ENCODE measurements at places on chromosomes 1 and 21.
A peak's percentile ranks its signal among the peaks of the same experiment; 100 is the strongest.

DNA sequence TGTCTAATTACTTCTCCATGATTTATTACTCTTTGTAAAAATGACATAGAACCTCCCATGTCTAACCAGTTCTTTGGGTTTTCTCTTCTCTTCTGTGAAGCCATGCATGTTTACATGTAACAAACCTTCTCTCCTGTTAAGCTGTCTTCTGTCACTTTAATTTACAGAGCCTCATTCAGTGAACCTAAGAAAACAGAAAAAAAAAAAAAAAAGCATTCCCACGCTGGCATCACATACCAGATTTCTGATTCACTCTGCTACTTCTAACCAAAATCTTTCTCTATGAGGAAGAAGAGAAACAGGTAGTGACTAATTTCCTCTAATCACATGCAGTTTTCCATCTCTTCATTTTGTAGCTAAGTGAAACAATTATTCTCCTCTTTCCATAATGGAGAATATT lies 141.4 kb upstream of the CXADR start:
- no peak for DNase-seq

DNA sequence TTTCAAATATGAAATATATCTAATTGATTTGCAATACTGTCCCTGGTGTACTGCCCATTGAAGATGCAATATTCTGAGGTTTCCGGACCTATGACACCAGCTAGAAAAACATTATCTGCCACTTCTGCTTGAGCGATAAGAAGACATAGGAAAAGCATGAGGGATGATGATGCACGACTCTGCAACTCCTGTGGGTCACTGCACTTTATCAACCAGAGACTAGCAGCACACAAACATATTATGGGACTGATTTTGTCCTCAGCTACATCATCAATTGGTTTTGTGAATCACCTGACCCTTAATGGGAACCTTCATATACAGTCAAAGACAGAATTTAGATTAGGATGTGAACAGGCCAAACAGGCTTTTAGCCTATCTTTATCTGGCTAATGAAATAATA lies 13.8 kb upstream of the KCNA3 start:
- no peak for DNase-seq

GRCh38 chr1:42734201-42735035 lies 5.6 kb downstream of the CLDN19 start:
- DNase-seq = no peak

DNA sequence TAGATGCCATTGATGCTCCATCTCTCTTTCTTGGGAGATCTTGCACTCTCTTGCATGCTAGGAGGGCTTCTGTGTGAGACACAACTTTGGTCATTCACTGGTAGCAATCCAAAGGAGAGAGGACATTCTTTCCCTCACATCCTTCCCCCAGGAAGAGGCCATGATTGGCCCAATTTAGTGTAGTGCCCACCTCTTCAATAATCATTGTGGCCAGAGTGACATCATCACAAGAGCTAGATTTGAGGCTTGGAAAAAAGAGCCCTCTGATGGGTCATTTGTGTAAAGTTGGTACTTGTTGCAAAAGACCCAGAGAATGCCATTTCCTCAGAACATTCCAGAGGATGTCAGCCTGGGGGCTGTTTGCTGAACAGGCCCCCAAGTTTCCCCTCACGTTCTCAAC lies 30.2 kb downstream of the S100A6 start:
- DNase-seq = no peak

GRCh38 chr1:102098081-102098480 lies 101.4 kb upstream of the OLFM3 start:
- no peak for DNase-seq

DNA sequence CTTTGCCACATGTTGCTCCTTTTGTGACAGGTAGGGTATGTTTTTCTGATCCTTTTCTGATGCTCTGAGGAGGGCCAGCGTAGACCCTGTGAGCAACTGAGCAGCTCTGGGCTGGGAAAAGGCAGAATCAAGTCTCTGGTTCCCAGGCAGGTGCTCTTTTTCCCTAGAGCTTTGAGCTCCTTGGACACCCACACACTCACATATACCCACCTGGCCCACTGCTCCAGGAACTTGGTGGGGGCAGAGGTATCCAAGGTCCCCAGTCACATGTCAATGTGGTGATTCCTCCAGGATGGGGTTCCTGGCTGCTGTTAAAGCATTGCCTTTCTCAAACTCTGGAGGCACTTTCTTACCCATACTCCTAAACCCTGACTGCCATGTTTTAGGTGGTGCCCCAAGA lies 5.4 kb downstream of the CD2 start:
- DNase-seq = no peak

GRCh38 chr1:27099135-27099586 lies 55.8 kb downstream of the SLC9A1 start:
- no peak for DNase-seq

DNA sequence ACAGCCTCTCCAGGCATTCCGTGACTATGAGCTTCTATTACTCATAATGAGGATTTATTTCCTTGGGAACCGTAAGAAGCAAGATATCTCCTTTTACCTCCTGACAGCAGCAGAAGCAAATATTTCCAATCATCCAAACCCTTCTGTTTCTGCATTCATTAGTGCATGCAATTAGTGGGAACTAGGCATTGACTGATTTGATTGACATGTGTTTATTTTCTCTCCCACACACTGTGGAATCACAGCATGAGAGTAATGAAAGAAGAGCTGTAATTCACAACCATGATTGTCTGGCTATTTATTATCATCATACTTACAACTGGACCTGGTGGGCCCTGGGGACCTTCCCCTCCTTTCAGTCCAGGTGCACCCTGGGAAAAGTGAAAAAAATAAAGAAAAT lies 146.8 kb downstream of the COL11A1 start:
- DNase-seq = no peak

DNA sequence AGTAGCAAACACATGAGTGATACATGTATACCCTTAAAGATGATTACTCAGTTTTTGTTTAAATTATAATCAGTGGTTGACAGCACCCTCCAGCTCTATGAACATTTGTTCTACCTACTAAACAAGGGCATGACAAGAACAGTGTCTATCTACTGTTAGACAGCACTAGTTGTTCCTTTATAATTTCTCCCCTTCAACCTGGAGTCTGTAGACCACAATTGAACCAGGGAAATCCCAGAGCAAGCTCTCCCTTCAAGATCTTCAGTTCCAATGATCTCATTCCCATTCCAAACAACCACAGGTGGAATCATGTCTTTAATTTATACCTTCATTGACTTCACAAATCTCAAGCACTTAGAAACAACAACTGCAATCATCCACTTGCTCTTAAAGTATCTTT lies 216.1 kb downstream of the HHIPL2 start:
- no peak for DNase-seq

GRCh38 chr1:92134331-92134730 lies 54.2 kb downstream of the BTBD8 start:
- no peak for DNase-seq

DNA sequence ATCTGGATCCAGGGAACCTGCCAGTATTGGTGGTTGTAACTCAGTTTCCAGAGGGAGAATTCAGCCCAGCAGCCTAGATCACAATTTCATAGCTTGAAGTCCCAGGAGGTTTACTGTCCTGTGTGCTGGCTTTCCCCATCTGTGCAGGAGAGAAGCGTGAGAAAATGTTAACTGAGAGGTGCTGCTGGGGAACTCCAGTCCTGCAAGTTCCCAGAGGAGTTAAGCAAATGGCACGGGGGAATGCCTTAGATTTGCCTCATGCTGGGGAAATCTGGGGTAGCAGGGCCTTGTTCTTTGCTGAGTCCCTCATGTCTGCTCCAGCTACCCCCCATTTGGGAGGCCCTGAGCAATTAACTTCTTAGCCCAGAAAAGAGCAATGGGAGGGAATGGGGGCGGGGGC lies 25.1 kb upstream of the SLAMF6 start:
- no peak for DNase-seq

GRCh38 chr1:36367066-36367465 lies 18.7 kb downstream of the STK40 start:
- no peak for DNase-seq

DNA sequence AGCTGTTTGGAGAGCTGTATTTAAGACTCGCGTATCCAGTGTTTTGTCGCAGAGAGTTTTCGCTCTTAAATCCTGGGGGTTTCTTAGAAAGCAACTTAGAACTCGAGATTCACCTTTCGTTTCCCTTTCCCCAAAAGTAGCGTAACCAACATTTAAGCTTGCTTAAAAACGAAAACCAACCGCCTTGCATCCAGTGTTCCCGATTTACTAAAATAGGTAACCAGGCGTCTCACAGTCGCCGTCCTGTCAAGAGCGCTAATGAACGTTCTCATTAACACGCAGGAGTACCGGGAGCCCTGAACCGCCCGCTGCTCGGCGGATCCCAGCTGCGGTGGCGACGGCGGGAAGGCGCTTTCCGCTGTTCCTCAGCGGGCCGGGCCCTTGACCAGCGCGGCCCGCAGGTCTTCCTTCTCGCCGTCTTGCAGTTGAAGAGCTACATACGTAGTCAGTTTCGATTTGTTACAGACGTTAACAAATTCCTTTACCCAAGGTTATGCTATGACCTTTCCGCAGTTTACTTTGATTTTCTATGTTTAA lies 1.9 kb downstream of the OLIG1 start:
- DNase-seq = peak; percentile 24

GRCh38 chr1:169484683-169485430 lies 887 bp downstream of the SLC19A2 start:
- DNase-seq = peak; percentile 70

DNA sequence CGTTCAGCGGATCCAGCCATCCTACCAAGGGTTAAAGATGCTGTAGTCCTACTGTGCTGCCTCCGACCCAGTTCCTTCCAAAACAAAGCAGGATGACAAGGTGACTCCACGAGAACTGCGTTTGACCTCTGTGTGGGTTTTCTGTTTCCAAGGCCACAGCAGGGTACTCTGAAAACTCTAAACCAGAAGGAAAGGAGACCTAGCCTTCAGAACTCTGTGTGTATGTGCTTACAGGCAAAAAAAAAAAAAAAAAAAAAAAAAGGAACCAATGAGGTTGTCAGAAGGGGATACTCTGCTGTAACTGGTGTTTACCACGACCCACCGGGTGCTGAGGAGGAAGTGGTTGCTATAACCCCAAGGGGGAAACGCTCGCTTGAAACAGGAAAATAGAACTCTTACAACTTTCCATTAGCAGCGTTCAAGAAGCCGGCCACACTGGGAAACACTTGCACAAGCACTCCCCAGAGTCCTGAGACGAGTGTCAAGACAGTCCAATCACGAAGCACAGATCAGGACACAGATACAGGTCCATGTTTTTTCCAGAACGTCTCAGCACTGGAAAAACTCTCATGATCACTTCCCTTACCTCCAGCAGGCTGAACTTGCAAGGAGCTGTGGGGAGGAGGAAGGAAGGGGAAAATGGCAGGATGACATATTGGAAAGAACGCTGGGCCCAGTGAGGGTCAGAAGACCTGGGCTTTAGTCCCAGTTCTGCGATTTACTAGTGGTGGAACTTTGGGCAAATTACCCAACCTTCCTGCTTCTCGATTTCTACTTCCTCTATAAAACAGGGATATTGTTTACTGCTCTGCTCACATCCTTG lies 64.0 kb downstream of the ITPKB start:
- no peak for DNase-seq

DNA sequence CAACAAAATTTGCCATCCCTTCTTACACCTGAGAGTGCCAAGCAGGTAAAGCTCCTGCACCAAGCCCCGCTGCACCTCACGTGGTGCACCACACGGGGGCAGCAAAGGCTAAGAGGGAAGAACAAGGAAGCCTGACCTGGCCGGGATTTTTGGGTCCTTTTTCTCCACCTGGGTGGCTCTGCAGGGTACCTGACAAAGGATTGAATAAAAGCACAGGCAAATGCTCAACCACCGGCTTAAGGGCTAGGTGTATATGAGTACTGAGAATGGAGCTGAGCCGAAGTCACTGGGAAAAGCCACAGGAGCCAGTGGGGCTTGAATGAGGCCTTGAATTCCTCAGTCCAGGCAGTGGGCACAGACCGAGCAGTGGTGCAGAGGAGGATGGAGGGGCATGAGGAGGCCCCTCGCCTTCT lies 36.4 kb downstream of the ZNF697 start:
- peak; percentile 65 for DNase-seq

DNA sequence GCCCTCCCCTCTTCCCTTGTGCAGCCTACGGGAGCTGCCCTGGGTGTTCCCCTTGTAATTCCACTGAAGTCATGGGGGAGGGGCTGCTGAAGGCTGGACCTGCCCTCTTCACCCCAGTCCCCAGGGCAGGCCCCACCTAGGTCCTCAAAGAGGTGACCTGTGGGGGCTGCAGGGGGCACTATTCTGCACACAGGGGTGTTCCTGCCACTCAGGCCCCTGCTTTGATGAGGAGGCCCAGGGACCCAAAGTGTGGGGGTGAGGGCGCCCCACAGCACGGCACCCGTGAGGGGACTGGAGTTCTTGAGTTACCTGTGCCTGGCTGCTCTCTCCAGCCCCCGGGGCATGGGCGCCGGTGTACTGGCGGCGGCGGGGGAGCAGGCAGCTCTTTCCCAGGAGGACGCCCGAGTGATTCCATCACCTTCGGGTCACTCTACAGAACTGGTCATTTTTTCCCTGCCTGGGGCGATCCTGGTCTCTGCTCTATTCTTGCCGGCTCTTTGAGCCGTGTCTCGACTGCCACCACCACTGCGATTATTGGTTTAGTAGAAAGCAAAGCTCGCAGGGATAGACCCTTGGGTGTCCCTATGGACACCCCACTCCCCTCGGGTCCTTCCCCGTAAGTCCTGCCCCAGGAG lies 6.9 kb upstream of the PRDM16 start:
- DNase-seq = no peak

DNA sequence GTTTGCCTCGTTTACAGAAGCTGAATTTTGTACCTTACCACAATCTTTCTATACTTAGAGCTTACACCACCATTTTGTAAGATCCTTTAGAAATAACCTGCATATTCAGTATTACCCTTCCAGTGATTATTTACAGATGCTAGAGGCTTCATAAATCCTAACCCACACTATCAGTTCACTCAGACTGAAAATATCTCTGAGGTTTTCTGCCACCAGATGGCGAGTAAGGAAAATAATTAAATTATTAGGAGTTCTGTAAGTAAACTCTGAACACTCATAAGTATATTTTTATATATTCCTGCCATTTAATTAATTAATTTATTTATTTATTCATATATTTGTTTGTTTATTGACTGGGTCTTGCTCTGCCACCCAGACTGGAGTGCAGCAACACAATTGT lies 1635.2 kb downstream of the PLA2G4A start:
- no peak for DNase-seq

GRCh38 chr1:42913426-42914091 lies 45.1 kb downstream of the SLC2A1 start:
- peak; percentile 81 for DNase-seq

- no peak for DNase-seq
Observed at GRCh38 chr1:220689666-220690065, 497 bp upstream of the C1orf115 start.

- peak; percentile 83 for DNase-seq
Observed at GRCh38 chr1:15833069-15833679, 14.3 kb upstream of the SPEN start.

DNA sequence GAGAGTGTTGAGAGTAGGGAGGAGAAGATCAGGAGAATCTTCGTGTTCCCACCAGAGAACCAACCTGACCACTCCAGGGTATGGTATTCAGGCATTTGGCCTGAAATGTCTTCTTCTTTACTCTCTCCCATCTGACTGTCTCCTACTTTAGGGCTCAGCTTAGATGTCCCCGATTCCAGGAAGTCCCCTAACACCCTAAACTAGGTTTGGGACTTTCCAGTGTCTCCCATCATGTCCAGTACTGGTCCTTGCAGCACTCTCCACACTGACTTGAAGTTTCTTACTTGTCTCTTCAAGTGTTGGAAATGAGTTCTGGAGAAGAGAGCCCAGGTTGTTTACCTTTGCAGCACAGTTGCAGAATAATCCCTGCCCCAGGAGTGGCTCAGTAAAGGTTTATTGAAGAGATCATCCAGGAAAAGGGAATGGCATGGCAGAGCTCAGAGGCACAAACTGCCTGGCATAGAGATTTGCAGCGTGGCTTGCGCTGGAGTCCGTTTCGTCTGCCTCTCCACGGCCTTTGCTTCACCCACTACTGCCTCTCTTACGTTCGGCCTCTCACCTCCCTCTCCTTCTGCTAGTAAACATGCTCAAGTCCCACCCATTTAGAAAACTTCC lies 6.2 kb upstream of the ELK4 start:
- DNase-seq = no peak

Data from NCI-H1105 treated with DMSO at 0.1 percent for 48 hours (cell line).